ENCODE measurements at places on chromosomes 6 and 20.

- no peak for DNase-seq
These were observed 97.5 kb downstream of the CDH4 start for GRCh38 chr20:61349447-61350165.

DNA sequence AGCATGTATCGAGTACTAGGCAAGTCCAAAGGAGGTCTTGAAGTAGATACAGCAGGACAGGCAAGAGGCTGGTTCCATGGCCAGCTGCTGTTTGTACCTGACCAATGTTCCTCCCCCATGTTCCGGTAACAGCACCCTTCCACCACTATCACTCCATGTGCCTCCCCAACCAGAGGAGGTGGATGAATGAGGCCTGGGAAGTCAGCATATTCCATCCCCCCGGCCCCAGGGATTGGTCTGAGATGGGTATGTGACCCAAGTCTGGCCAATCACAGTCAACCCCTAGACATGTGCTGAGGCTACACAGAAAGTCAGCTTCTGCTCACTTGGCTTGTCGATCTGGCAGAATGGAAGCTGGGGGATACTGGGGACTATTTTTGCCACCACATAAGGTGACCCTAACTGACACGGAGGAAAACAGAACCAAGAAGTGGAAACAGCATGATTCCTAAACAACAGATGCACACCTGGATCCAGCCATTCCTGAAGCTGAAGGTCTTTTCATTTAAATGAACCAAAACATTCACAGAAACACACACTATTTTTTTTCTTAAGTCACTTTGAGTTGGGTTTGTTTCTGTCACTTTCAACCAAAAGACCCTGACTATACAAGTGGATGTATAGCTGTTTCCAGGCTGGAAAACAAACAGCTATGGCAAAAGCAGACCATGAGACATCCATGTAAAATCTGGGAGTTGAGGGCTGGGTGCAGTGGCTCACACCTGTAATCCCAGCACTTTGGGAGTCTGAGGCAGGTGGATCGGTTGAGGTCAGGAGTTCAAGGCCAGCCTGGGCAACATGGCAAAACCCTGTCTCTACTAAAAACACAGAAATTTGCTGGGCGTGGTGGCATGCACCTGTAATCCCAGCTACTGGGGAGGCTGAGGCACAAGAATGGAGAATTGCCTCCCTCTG lies 70.4 kb upstream of the PTPN1 start:
- DNase-seq: no peak

- no peak for DNase-seq
These were observed 21.7 kb upstream of the PRELID3B start for GRCh38 chr20:59064214-59064722.

DNA sequence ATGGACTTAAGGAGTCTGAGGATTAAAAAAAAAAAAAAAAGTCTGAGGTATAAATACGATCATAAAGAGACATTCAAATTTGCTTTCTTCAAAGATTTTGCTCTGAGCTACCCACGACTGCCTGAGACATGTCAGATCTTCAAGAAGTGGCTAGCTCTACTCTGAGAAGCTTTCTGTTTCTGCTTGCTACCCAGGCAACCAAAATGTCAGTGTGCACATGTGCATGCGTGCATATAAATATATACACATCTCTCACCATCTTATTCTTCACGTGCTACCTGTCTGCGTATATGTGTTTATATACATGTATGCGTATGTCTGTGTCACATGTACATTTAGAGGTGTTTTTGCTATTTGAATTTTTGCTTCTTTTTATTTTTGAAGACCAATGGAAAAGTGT lies 299.6 kb upstream of the STXBP5 start:
- DNase-seq: no peak

- no peak for DNase-seq
These were observed 125.1 kb upstream of the NXT1 start for GRCh38 chr20:23225407-23226060.

- DNase-seq: peak; percentile 39
These were observed 61.2 kb upstream of the SGK1 start for GRCh38 chr6:134379076-134379475.

DNA sequence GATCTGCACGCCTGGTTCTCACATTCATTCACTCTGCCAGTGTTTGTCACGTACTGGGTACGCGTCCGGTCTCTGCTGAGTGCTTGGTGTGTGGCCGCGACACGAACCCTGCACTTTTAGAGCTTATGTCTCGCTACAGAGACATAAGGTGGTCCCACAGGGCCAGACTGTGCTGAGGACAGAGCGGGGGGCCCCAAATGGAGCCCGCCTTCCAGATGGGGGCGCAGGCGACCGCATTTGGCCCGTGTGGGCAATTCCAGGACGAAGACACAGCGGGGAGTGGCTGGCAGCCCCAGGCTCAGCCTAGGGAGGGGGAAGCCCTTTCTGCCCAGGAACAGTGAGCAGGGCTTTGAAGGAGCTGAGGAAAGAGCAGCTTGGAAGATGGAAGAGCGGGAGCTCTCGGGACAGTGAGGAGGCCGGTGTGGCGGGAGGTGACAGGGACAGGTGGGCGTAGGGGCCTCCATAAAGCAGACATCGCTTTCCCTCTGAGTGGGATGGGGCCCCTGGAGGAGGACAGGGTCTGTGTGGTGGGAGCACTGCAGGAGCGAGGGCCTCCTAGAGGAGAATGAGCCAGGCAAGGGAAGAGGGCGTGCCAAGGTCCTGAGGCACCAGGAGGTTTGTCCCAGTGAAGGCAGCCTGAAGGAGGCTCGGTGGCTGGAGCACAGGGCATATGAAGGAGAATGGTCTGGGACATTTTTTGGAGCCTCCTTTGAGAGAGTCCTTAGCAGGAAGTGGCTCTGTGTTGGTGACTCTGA lies 7.8 kb upstream of the MTG2 start:
- DNase-seq: no peak

DNA sequence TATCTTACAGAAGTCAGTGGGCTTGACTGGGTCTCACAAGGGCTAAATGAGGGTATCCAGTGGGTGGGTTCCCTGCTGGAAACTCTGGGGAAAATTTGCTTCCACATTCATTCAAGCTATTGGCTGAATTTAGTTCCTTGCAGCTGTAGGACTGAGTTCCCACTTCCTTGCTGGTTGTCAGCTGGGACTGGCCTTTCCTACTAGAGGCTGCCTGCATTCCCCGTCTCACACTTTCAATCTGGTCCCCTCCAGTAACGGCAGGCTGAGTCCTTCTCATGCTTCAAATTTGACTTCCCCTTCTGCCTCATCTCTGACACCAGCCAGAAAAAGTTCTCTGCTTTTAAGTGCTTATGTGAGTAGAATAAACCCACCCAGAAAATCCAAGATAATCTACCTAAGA lies 4.4 kb downstream of the CSNK2A1 start:
- no peak for DNase-seq

DNA sequence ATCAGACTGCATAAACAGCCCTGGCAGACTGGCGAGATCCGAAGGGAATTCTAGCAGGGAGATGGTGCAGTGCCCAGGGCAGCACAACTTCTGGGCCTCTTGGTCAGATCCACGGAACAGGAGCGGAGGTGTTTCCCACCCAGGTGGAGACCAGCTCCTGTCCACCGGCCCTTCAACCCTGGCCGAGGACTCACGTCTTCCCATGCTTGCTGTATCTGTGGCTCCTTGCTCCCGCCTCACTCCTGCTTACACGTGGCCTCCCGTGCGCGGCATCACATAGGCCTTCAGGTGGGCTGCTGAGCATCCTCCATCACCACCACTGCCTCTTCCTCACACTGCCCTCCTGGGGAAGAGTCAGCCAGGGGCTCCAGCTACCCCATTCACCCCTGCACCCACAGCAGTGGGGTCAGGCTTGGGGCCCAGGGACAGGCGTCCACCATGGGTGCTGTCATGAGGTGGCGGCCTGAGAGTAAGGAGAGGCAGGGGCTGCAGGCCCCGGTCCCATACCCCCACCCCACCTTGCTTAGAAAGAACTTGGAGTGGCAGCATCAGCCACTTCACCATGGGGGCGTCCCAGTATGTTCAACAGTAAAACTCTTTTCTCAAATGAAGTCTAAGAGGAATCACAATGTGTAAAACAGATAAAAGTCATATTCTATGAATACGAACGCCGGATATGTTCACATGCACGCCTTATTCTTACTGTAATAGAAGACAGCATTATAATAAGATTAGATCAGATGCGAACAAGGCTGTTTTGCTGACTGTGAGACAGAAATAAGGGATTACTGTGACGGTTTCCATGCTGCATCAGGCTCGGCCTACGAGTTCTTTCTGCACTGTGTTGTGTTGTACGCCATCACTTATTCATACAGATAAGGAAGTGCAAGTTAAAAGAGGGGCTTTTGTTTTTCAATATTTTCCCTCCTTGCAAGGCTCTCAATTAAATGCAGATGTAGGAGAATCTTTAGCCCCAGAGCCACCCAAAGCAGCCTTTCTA lies 165.4 kb downstream of the GRM4 start:
- DNase-seq: no peak

DNA sequence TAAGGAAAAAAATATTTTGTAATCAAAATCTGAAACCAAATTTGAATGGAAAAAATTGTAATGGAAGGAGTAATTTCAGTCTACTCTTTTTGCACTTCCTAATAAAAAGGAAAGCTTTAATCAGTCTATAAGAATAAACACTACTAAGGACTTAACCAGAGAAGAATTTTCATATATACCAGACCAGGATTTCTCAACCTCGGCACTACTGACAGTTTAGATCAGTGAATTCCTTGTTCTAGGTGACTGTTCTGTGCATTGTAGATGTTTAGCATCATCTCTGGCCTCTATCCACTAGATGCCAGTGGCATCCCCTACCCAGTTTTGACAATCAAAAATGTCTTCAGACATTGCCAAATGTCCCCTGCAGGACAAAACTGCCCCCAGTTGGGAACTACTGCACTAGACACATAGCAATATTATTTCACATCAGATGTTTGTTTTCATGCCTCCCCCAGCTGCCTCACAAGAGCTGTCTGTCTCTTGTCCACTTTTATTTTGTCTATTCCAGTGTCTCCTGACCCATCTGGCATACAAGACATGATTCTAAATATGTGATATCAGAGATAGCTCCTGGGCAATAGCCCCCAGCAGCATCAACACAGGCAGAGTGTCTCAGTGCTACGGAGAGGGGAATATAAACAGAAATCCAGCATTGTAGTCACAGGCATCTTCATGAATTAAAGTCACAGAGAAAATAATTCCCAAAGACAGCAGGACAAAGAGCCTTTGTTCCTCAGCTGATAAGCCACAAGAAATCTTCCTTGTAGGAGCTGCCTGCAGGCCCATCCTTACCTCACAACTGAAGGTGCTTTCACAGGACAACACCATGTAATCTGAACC lies 27.0 kb downstream of the DNAAF9 start:
- DNase-seq: no peak

DNA sequence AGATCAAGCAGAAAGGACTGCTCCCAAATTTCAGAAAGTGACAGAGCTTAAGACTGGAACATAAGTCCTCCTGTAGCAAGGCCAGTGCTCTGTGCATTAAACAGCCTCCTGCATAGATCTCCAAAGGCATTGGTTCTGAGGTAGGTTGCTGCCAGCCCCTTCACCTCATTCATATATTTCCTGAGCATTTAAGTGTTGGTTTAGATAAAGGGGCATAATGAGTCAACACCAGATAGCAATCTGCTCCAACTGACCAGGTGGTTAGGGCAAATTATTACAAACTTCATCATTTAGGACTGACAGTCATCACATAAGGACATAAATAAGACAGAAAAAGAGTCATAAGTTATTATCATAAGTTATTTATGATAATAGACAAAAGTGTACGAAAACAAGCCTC lies 10.7 kb downstream of the PTPRK start:
- no peak for DNase-seq

DNA sequence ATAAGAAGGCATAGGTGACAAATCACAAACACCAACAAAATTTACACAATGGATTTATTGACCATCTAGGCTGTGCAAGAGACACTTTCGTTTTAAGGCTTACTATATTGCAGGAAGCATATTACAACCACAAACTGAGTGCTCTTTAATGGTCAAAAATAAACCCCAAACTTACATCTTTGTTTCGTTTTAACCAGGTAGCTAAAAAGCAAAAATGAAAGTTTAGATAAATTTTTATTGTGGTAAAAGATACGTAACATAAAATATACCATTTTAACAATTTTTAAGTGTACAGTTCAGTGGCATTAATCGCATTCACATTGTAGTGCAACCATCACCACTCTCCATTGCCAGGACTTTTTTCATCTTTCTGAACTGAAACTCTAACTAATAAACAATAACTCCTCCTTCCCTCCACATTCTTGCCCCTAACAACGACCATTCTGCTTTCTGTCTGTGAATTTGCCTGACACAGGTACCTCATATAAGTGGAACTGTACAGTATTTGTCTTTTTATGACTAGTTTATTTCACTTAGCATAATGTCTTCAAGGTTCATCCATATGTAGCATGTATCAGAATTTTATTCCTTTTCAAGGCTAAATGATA lies 32.3 kb upstream of the DUSP22 start:
- DNase-seq: no peak

- no peak for DNase-seq
These were observed 233.5 kb upstream of the QKI start for GRCh38 chr6:163180874-163181541.

GRCh38 chr6:135296715-135297114 lies 115.6 kb downstream of the MYB start:
- no peak for DNase-seq

DNA sequence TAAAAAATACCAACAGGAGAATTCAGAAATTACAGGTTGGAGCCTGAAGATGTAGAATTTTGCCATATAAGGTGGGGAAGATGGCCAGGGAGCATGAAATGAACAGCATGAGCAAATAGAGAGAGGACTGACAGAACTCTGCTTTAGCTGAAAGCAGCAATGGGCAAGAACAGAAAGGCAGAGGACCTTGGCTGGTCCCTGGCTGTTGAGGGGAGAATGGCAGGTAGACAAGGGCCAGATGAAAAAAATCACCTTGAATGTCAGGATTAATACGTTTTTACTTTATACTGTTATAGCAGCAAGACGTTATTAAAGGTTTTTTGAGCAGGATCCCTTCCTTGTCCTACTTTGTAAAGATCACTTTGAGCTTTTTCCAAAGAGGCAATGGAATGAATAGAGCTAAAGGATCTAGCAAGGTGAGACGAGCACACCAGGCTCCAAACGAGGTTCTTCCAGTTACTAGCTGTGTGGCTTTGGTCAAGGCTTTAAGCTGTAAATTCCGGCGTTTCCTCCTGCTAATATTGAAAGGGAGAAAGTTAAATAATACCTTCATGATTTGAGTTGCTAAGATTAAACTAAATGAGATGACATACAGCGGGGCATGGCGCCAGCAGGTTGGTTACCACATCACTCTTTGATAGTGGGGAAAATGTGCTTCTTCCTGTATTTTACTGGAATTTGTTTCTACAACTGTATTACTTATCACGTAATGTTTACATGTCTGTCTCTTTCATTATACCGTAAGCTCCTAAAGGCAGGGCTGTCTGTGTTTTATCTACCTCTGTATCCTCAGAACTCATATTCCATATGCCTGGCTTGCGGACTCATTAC lies 776 bp downstream of the PPIL1 start:
- no peak for DNase-seq
